LHCN-M2 (cell line): ENCODE measurements at places on chromosomes 2 and 18. TPM values are rescaled to one million over a fixed set of nuclear protein-coding genes. Genes with fewer than 3 reads are reported as not detected.

Gene ICA1L
- total RNA-seq: 2.9 and 6.0 TPM in 2 replicates

Gene SERPINB2
- total RNA-seq: 0.80 and 1.0 TPM in 2 replicates

Gene PAX3
- total RNA-seq: 1.6 and 3.9 TPM in 2 replicates

Gene MRO
- total RNA-seq: not detected in 2 replicates

Gene SPP2
- not detected in 2 replicates for total RNA-seq
